ENCODE measurements at places on chromosomes 12 and 14.
A peak's percentile ranks its signal among the peaks of the same experiment; 100 is the strongest.

GRCh38 chr12:51320311-51320694, 3.7 kb downstream of the BIN2 start:
- no peak for DNase-seq

GRCh38 chr12:87813476-87814234, 215.5 kb downstream of the C12orf50 start:
- no peak for DNase-seq

DNA sequence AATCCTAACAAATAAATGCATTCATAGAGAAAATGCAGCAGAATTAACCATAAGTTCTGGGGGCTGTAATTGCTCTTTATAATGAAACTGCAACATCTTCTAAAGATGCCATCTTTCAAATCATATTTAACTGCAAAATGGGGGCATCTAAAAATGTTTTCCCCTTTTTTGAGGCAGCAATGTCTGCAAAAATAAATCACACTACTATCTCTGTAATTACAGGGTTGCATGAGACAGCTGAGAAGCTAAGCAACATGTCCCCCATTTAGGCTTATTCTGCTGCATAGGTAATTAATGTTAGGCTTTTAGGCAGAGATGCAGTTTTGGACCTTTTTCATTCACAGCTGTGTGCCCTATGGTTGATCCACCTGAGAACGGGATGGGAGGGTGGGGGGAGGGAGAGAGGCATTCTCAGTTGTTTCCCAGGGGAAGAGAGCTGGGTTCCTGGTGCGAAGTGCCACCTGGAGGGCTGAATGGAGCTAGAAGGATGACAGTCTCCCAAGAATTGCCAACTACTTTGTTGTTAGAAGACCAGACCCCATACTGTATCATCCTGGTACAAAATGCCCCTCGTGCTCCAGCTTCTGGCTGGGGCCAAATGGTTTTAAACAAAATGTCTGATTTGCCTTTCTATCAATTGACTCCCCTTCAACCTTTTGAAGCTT, 154.2 kb downstream of the APAF1 start:
- DNase-seq: no peak

- no peak for DNase-seq
Measured at GRCh38 chr12:114221136-114221833, 184.7 kb downstream of the TBX5 start.

DNA sequence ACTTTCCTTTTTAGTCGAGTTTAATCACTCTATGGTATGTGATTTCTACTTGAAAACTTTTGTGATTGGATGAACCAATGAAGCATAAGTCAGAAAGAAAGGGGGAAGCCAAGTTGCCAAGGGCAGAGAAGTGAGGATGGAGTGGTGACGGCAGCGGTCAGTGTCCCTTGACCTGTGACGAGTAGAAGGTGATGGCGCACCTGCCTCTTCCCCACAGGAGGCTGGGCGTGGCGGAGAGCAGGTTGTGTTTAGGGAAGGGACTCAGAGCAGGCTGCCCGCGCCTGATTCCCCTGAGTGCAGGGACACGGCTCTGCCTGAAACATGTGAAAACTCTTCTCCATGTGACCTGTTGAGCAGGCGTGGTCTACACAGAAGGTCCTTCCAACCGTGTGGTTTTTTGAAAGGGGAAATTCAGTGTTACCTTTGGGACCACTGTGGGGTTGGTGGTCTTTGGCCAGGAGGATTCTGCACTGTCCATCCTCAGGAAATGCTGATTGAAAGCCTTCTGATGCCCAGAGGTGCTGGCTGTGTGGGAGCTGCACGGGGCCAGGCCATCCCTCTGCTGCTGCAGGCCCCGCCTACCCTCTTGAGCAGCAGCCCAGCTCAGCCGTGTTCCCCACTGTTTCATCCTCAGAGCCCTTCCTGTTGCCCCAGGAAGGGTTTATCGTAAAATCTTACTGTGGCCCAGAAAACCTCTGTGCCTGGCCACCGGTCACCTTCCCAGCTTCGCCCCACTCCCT, 23.5 kb upstream of the AMN start:
- no peak for DNase-seq

DNA sequence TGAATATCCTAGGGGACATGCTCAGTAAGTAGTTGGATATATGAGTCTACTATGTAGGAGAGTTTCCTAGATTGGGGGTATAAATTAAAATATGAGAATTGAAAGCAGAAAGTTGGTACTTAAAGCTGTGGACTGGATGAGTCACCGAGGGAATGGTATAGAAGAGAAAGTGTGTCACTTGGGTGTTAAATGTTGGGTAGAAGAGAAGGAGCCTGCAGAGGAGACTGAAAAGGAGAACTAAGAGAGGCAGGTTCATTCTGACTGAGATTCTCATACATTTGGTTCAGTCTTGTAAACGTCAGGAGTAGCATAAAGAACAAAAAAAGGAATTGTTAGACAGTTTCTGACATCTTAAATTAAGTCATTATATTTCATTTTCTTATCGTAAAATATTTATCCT, 19.9 kb downstream of the LRRC9 start:
- DNase-seq: no peak

- no peak for DNase-seq
Measured at GRCh38 chr14:38137005-38137404, 70.7 kb upstream of the SSTR1 start.

DNA sequence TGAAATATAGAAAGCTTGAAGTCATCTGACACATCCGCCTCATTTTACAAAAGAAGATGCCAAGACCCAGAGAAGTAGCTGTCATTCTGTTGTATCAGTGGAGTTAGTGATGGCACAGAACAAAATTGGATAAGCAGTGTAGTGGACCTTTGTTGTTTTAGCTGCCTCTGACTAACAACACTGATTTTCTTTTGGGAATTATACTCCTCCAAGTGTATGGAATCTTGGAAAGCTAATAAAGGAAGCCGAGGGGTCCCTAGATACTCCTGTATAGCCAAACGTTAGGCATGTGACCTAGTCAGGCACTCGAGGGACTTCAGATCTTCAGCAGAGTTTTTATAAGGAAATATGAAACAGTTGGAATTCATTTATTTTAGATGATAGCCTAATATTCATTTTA, 94.5 kb downstream of the OTOGL start:
- no peak for DNase-seq

DNA sequence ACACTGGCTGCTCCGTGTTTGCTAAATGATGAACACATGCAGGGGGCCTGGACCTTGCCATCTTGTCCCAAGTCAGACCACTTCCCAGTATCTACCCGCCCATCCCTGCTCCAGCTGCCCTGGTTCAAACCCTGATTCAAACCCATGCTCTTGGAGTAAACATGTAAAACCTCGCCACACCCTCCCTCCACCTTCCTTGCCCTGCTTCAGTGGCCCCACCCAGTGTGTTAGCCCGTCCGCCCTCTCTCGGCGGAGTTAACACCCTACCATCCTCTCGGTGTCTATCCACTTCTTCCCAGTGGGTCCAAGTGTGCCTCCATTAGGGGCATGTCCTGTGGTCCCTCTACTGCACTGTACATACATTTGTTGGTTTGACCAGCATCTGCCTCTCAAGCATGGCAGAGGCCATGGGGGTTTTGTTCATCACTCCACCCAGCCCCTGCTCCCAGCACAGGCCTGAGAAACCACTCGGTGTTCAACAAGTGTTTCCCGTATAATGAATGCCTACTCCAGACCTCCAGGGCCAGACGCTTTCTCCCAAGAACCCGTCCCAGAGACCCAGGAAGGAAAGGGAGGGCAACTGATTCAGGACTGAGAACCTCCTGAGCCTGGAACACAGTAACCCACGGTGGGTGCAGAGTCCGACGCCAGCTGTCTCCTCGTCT, 37.1 kb downstream of the P2RX4 start:
- no peak for DNase-seq

DNA sequence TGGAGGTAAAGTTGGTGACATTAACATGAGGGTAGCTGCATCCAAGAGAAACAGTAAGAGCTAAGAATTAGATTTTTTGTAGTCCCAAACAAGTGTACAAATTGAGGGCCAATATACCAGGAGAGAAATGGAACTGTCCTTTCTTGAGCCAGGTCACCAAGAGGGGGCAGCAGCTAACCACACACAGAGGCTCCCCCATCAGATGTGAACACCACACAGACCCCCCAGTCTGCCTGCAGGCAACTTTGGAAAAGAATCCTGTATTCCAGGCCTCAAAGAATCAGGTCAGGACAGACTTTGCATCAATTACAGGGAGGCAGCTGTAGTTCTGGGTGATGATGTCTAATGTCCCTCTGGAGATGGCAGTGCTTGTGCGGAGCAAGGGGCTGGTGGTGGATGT, 77.9 kb downstream of the SPTB start:
- DNase-seq: no peak

- peak; percentile 2 for DNase-seq
Measured at GRCh38 chr14:93903342-93904184, 23.6 kb upstream of the FAM181A start.

DNA sequence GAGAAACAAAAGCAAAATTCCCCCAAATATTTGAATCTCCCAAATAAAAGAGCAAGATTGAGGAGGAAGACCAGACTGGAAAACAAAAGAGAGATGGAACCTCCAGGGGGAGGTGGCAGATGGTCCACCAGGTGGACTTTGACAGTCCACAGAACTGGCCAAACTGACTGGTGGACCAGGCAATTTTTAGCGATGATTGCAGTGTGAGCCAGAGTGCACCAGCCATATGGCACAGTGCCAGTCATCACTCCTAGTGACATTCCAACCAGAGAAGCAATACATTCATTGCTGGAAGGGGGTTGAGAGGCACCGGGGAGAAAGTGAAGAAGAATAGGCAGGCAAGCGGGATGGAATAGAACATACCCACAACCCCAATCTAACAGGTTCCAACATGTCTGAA, 182.9 kb downstream of the EXOC5 start:
- no peak for DNase-seq

DNA sequence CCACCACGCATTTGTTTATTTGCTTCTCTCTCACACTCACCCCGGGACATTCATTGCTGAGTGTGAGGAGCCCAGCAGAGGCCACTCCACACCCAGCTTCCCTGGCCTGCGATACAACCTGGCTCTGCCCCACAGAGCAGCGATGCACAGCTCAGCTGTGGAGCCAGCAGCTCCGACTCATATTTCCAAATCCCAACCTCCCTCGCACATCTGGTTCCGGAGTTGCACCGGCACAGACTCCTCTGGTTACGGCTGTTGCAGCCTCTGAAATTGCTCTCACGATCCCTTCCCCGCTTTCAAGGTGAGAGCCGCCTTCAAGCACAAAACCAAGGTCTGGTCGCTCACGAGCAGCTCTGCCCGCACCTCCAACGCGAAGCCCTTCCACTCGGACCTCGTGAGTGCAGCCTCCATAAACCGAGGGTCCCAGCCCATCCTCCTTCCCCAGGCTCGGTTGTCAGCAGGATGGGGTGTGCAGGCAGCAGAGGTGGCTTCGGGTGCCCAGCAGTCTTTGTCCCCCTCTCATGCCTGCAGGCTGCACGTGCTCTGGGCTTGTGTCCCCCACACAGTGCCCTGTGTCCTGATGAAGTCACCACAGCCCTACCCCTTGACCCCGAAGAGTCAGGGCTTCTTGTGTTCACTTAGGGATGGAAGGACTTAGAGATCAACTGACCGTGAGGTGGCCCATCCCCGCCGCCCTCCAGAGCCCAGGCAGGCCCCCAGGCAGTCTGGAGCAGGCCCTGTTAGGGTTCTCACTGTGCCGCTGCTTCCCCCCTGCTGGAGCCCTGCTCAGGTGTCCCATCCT, 184.3 kb downstream of the ADGRD1 start:
- DNase-seq: no peak

DNA sequence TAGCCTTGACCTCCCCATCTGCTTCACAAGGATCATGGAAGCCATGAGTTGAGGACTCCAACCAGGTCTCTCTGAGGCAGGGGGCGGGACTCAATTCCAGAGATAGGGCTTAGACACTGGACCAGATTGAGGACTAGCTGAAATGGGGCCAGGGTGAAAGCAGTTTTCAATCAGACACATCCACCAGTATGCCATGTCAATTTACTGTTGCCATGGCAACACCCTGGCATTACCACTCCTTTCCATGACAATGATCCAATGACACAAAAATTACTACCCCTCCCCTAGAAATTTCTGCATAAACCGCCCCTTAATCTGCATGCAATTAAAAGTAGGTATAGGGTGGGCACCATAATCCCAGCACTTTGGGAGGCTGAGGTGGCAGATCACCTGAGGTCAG, 18.6 kb upstream of the DCAF5 start:
- no peak for DNase-seq

- no peak for DNase-seq
Measured at GRCh38 chr12:84038242-84038641, 874.4 kb downstream of the SLC6A15 start.

- DNase-seq: peak; percentile 88
Measured at GRCh38 chr14:55102141-55102621, 26.9 kb upstream of the LGALS3 start.

DNA sequence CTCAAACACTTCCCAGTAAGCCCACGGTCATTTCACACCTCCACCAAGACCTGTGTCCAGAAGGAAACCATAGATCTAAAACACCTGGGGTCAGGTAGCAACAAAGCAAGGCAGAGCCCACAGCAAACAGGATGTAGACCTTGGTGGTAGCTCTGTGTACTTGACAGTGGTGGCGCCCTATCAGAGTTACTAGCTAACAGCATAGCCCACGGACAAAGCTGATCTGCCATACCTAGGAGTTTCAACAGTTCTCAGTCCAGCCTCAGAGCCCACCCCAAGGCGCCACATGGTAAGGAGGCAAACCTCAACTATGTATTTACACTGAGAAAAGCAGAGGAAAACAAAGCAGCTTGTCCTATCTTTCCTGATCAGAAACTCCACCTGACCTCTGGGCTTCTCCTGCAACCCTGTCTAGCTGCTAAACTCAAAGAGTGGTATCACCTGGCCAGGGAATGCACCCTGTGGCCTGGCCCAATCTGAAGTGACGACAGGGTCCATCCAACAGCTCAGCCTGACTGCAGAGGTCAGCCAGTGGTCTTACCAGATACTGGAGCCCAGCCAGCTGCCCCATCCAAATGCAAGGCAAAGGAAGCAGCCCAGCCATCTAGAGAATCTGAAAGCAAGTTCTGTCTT, 46.3 kb downstream of the STON2 start:
- no peak for DNase-seq

GRCh38 chr12:85798122-85798521, 38.1 kb downstream of the RASSF9 start:
- DNase-seq: no peak

- no peak for DNase-seq
Measured at GRCh38 chr12:75553836-75554555, 42.6 kb upstream of the KRR1 start.

DNA sequence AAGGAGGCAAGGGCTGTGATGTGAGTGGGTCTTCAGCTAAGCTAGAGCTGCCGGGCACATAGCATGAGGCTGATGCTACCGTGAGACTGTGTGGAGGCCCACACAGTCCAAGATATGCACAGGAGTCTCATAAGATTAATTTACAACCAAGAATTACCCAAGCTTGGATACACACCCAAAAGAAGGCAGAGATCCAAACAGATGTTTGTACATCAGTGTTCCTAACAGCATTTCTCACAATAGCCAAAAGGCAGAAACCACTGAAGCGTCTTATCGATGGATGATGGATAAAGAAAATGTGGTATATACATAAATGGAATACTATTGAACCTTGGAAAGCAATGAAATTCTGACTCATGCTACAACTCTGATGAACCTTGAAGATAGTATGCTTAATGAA, 40.8 kb upstream of the RIC8B start:
- DNase-seq: no peak
